ENCODE measurements at places on chromosomes 7 and 10.

DNA sequence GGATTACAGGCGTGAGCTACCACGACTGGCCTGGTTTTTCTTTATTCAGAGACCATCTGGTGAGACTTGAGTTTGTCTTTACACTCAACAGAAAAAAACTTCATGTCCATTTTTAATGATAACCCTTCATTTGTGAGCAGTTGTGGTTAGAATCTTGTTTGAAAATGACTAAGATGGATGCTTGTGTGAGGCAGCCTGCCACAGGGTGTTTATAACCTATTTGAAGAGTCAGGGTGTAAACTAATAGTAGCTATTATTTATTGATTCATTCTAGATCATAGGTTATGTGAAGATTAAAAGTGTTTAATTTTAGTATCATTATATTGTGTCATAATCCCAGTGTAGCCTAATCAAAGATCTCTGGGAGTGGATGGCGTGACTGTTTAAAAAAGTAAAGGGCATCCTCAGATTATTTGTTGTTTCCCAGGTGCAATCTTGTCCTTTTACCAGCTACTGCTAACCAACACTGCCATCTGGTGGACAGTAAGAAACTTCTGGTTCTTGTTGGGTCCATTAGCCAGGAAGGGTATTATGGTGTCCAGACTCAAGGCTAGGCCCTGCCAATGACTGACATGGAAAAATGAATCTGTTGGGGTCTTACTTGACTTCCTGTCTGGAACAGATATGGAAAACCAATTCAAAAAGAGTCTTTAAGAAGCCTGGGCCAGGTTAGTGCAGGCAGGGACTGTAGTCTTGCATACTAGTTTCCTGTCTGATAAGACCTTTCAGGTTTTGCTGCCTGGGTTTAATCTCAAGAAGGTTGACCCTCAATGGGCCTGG, 24.9 kb downstream of the NRBF2 start:
- no peak for DNase-seq

DNA sequence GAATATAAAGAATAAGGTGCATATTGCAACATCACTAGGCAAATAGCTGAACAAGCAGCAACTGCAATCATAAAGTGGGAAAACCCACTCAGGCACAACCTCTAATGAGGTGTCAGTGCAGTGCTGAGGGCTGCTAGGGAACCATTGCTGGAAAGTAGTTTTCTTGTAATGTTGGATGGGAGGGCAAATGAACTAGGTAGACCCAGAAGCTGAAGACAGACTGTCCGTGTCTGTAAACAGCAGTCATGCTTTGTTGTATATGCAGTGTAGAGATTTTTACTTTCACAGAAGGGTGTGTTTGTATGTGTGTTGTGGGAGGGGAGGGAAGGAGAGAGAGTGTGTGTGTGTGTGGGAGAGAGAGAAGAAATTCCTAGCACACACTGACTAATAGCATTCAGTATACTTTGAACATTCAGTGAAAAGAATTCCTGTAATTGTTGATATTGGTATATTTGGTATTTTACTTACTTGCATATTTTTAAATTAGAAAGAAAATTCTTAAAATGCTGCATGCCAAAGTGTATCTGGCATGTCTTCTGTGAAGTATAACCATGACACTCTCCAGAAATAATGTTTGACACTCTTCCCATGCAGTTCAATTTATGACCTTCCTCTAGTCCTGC, 28.8 kb downstream of the ITGB8 start:
- no peak for DNase-seq

- no peak for DNase-seq
Measured at GRCh38 chr10:31838065-31838464, 90.6 kb downstream of the ARHGAP12 start.

GRCh38 chr7:90540406-90540805, 55.7 kb upstream of the CDK14 start:
- no peak for DNase-seq

GRCh38 chr7:106285855-106286492, 1.2 kb upstream of the NAMPT start:
- no peak for DNase-seq

All from SW 1271 (cell line).